ENCODE measurements at places on chromosomes 11 and 22.

GRCh38 chr11:71466358-71466757 is 13.4 kb downstream of the NADSYN1 start:
- no peak overlapping the region for H3K4me3 ChIP-seq
- no peak for DNase-seq
- H3K27ac ChIP-seq, result no peak overlapping the region
- H3K36me3 ChIP-seq, result no peaks in the 10 kb centered on the region

DNA sequence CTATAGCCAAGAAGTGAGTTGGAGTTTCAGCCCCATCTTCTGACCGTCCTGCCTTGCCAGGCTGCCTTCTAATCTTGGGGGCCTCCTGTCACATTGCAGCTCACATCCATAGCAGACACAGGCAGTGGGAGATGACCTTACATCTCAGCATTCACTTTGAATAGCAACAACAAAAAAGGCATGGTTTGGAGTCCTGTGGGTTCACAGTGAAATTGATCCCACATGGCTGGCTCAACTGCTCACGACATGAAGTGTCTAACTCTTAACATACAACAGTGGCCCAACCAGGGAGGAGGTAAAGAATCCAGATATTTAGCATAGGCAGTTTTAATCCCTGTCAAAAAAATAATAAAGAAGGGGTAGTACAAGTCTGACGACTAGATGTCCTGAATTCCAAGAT is 38.1 kb downstream of the DBX1 start:
- DNase-seq, result no peak
- H3K4me1 ChIP-seq, result no peaks in the 10 kb centered on the region
- H3K27me3 ChIP-seq, result no peaks in the 10 kb centered on the region
- peaks cover 35% of the 10 kb centered on the region for H3K36me3 ChIP-seq
- H3K27ac ChIP-seq, result no peak overlapping the region
- no peak overlapping the region for H3K4me3 ChIP-seq

- H3K27me3 ChIP-seq, result no peaks in the 10 kb centered on the region
- no peaks in the 10 kb centered on the region for H3K4me1 ChIP-seq
- H3K27ac ChIP-seq, result no peak overlapping the region
- H3K36me3 ChIP-seq, result no peaks in the 10 kb centered on the region
- no peak for DNase-seq
Observed at GRCh38 chr22:43670513-43670912, 141.6 kb downstream of the EFCAB6 start.

DNA sequence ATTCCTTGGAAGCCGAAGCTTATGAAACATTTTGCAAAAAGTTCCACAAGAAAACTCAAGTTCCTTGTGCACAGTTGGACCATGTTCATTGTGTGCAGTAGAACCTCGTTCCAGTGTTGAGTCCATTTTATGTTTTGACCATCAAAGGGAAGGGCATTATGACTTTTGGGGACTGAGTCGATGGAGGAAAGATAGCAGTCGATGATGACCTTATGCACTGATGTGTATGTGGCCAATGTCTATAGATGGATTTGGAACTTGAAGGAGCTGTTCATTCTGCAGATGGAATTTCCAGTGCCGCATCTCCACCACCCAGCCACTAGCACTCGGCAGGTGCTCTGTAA is 71.5 kb upstream of the IGLL5 start:
- no peaks in the 10 kb centered on the region for H3K36me3 ChIP-seq
- no peak for DNase-seq
- H3K4me3 ChIP-seq, result no peak overlapping the region
- H3K27me3 ChIP-seq, result no peaks in the 10 kb centered on the region
- no peaks in the 10 kb centered on the region for H3K4me1 ChIP-seq

DNA sequence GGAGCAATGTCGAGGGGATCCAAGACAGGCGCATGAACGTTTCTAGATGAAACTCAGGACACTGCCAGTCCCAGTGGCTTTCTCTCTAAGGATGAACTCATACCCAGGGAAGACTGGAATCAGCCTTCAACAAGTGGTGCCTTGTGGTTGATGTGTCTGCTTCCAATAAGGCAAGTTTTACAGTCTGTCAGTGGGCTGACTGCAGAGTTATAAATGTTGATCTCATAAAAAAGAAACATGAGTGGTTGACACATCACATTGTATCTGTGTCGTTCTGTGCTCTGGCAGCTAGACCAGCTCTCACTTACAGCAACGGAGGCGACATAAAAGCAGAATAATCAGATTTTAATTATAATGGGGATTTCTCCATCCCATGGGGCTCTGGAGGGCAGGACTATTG is 96.7 kb downstream of the SNX19 start:
- no peak overlapping the region for H3K27ac ChIP-seq
- no peaks in the 10 kb centered on the region for H3K36me3 ChIP-seq
- DNase-seq, result no peak
- no peaks in the 10 kb centered on the region for H3K27me3 ChIP-seq

GRCh38 chr22:34622602-34623001 is 443.4 kb upstream of the ISX start:
- H3K4me3 ChIP-seq, result no peak overlapping the region
- no peaks in the 10 kb centered on the region for H3K4me1 ChIP-seq
- no peaks in the 10 kb centered on the region for H3K27me3 ChIP-seq
- H3K36me3 ChIP-seq, result no peaks in the 10 kb centered on the region

GRCh38 chr11:28346721-28347120 is 238.5 kb downstream of the METTL15 start:
- no peak overlapping the region for H3K4me3 ChIP-seq
- H3K27ac ChIP-seq, result no peak overlapping the region
- no peaks in the 10 kb centered on the region for H3K27me3 ChIP-seq

DNA sequence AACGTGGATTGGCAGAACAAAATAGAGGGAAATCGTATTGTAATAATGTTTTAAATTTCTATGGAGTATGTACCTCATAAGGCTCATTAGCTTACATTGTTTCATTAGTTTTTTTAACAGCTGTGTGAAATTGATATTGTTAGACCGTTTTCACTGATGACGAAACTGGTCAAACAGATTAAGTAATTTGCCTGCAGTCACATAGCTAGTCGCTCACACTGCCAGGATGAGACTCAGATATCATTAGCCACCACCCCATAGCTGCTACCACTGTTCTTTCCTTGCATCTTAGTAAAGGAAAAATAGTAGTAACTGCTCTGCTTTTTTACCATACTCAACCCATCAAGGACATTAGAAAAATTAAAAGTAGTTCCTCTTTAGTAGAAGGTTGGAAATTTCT is 64.0 kb downstream of the DKK3 start:
- no peaks in the 10 kb centered on the region for H3K4me1 ChIP-seq
- H3K36me3 ChIP-seq, result peaks cover 93% of the 10 kb centered on the region
- H3K27me3 ChIP-seq, result no peaks in the 10 kb centered on the region

DNA sequence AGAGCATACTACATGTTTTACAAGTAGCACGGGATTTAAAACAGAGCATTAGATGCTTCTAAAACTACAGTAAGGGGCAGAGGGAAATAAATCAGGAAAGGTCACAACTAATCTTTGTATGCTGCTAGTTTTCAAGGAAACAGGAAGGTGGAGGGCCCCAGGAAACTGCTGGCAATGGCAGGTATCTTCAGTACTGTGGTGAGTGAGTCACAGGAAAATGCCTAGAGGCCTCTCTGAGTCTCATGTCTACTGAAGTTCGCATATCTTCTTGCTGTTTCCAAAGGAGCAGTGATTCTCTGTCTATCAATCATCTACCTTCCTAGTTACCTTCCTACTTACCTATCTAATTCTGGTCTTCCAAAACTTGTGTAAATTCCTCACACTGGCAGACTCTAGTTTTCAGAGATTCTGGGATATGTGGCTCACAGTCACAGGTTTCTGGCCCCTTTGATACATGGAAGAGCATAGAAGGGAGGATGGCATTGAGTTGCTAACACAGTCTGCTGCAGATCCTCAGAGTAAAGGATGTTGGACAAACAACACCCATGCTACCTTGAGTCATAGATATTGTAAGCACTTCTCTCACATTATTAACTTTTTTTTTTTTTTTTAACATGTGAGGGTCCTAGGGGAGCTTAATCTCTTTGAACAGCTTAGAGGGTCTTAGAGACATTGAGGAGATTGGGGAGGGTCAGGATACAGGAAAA is 58.8 kb upstream of the SYN3 start:
- no peak for DNase-seq
- H3K4me3 ChIP-seq, result no peak overlapping the region
- H3K27me3 ChIP-seq, result no peaks in the 10 kb centered on the region
- H3K4me1 ChIP-seq, result no peaks in the 10 kb centered on the region
- no peaks in the 10 kb centered on the region for H3K36me3 ChIP-seq
- no peak overlapping the region for H3K27ac ChIP-seq

- no peaks in the 10 kb centered on the region for H3K27me3 ChIP-seq
- H3K36me3 ChIP-seq, result no peaks in the 10 kb centered on the region
- H3K4me1 ChIP-seq, result no peaks in the 10 kb centered on the region
- H3K27ac ChIP-seq, result no peak overlapping the region
Observed at GRCh38 chr11:102097186-102097585, 13.1 kb upstream of the YAP1 start.

DNA sequence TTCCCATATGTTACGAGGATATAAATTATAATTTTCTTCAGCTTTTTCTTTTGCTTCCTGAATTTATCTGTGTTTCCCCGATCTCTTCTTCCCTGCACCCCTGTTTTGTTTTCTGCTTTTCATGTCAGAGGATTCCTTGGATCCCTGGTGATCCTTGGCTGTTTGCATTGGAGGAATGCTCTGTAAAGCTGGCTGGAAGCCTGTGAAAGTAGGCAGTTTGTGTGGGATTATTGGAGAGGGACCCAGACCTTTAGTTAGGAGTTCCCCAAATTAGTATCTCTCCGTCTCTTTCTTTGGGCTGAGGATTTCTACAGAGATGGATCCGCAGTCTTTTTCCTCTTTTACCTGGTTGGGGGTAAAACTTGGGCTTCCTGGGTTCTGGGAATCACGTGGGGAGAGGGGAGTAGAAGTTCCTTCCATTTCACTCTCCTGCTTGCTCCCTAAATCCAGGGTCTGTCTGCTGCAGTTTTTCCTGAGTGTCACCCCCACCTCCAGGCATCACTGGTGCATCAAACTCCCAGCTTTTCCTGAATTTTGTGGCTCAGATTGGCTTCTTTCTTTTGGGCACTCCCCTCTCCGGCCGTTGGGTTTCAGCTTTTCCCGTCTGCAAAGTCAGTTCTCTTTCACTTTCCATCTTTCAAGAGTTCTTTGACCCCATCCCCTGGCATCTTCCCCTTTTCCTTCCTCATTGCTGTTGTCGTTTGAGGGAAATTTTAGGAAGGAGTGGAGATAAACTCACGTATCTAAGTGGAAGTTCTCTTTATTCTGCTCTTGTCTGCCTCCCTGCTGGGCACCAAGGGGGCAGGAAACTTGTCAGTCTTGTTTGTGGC is 79.1 kb upstream of the ALX4 start:
- H3K4me1 ChIP-seq, result no peaks in the 10 kb centered on the region
- H3K27me3 ChIP-seq, result peaks cover 8% of the 10 kb centered on the region
- no peak overlapping the region for H3K27ac ChIP-seq
- no peak for DNase-seq

- no peak for DNase-seq
- no peak overlapping the region for H3K4me3 ChIP-seq
- no peaks in the 10 kb centered on the region for H3K36me3 ChIP-seq
- no peaks in the 10 kb centered on the region for H3K27me3 ChIP-seq
- H3K27ac ChIP-seq, result no peak overlapping the region
Observed at GRCh38 chr11:127338380-127339259, 338.1 kb upstream of the KIRREL3 start.

GRCh38 chr11:129946256-129946655 is 50.9 kb upstream of the NFRKB start:
- peaks cover 24% of the 10 kb centered on the region for H3K4me1 ChIP-seq
- no peak overlapping the region for H3K27ac ChIP-seq
- peaks cover 50% of the 10 kb centered on the region for H3K36me3 ChIP-seq
- H3K27me3 ChIP-seq, result no peaks in the 10 kb centered on the region
- no peak for DNase-seq

- peaks cover 5% of the 10 kb centered on the region for H3K4me1 ChIP-seq
- no peak overlapping the region for H3K27ac ChIP-seq
- H3K27me3 ChIP-seq, result peaks cover 98% of the 10 kb centered on the region
- H3K36me3 ChIP-seq, result no peaks in the 10 kb centered on the region
Observed at GRCh38 chr22:37428649-37429586, 1.6 kb upstream of the ELFN2 start.

DNA sequence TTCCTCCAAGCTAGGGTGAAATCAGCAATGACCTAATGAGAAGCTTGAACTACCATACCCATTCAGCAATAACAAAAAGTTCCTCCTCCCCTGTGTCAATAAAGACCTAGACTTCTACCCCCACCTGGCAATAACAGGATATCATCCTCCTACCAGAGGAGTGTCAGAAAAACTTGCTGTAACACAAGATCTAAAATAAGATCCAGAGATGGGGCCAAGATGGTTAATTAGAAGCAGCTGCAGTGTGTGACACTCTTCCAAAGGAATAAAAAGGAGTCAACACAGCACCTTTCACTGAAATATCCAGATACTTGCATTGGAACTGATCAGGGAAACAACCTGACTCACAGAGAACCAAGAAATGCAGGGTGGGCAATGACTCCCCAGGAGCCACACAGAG is 84.4 kb upstream of the ARHGAP42 start:
- no peaks in the 10 kb centered on the region for H3K27me3 ChIP-seq
- DNase-seq, result no peak
- no peaks in the 10 kb centered on the region for H3K4me1 ChIP-seq
- no peak overlapping the region for H3K4me3 ChIP-seq
- H3K27ac ChIP-seq, result no peak overlapping the region
- H3K36me3 ChIP-seq, result no peaks in the 10 kb centered on the region

DNA sequence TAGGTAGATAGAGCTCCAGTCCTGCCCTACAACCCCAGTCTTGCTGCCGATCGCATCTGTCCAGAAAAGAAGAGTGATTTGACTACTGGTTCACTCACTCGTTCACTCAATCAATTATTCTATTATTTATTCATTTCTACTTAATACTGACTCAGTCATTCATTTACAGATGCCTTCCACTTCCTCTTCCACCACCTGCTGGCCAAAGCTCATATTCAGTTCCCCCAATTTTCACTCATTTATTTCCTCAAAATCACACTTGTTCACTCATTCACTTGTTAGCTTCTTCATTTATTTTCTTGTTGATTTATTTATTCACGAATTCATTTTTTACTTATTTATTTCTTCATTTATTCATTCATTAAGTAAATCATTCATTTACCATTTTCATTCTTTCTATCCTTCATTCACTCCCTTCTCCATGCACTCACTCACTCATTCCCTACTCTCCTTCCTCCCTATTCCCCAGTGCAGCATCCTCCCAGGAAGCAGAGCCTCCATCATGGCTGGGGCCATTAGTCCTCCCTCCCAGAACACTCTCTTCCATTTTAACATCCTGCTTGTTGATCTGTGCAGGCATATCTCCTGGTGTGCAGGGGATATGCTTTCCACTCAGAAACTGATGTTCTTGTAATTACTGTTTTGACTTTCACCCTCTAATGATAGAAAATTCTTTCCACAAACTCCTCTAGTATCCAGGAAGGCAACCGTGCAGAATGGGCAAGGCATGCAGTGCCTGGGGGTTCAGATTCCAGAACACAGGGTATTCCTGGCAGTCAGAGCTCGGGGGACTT is 281.0 kb downstream of the TENM4 start:
- H3K4me3 ChIP-seq, result no peak overlapping the region
- DNase-seq, result no peak
- H3K27me3 ChIP-seq, result no peaks in the 10 kb centered on the region
- no peaks in the 10 kb centered on the region for H3K4me1 ChIP-seq
- H3K27ac ChIP-seq, result no peak overlapping the region

DNA sequence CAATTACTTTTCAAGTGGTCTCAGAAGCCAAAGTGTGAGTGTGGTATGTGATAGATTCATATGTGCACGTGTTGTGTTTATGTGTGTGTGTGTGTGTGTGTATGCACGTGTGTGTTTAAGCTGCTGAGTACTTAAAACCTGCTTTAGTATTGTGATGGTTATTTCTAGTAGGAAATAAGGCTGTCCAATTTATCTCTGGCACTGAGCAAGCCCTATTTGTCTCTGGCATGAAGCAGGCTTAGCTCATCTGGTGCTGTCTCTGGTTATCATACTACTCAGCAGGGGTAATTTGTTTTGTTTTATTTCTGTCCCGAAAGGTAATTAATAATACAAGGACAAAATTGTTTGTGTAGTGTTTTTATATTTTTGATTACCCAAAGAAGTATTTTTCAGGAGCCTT is 333.7 kb downstream of the FAT3 start:
- no peaks in the 10 kb centered on the region for H3K4me1 ChIP-seq
- H3K27ac ChIP-seq, result no peak overlapping the region
- no peak overlapping the region for H3K4me3 ChIP-seq
- H3K36me3 ChIP-seq, result no peaks in the 10 kb centered on the region
